CD4-positive, alpha-beta T cell treated with Interleukin-15 for 4 hours (primary cell): ENCODE measurements at places on chromosomes 3 and 15.

DNA sequence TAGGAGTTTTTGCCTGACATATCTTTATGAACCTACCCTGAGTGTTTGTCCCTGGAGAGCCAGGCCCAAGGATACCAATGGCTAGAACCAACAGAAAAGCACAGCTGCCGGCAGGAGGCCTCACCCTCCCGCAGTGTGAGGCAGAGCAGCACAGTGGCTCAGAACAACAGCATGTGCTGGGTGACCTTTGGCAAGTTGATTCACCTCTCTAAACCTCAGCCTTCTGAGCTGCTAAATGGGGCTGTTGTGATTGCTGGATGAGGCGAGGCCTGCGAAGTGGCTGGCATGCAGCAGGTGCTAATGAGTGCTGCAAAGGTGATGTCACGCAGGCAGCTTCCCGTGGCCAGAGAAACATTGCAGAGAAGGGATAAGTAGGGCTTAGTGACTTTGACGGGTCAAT, 23.3 kb downstream of the IDH2 start:
- no peak for DNase-seq

DNA sequence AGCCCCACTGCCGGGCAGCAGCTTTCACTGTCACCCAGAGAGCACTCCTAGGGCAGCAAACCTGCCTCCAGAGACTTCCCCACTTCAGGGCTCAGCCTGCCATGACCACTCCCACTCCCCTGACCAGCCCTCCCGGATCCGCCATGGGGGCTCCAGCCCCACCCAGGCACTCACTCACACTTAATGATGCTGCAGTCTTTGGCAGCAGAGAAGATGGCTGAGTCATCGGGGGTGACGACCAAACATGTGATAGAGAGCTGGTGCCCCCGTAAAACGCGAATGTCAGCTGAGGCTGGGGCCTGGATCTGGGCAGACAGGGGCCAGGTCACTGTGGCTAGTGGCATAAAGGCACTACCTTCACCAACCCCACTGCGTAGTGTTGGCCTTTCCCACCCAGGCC, 4.7 kb downstream of the RRP9 start:
- DNase-seq = no peak

GRCh38 chr15:55742927-55743728, at the start of gene PRTG:
Gene PRTG (minus strand): TSS chr15:55743152. CDS start chr15:55742931, 221 bp downstream.
- no peak for DNase-seq

- no peak for DNase-seq
Measured at GRCh38 chr3:133492159-133492741, 81.2 kb upstream of the CDV3 start.

DNA sequence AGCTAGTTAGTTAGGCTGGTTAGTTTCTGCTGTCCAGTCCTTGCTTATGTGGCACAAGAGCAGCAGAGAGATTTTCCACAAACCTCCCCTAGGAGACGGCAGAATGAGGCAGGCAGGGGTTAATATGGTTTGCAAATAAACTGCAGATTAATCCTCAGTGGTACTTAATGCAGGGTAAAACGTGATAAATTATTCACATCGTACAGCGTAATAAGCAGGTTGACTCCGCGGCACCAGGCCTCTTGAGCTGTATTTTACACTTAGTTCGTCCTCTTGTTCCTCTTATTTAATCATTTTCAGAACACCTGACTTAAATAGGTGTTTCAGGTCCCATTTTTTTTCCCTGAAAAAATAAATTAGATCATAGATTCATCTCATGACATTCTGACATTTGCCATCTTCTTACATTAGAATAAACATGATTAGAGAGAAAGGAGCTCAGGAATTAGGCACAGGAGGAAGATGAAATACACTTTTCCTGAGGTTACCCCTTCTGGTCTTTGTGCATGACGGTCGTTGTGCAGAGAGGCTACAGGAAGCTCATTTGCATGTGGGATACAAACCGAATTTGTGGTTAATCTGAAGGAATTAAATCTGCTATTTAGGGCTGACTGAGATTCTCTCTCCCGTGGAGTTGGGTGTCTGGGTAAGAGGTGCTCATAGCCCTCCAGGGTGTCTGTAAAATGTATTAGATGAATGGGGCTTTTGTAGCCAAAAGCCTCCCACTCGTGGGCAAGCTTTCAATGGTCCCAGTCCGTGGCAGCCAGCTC, 27.1 kb upstream of the VPS8 start:
- DNase-seq = no peak

DNA sequence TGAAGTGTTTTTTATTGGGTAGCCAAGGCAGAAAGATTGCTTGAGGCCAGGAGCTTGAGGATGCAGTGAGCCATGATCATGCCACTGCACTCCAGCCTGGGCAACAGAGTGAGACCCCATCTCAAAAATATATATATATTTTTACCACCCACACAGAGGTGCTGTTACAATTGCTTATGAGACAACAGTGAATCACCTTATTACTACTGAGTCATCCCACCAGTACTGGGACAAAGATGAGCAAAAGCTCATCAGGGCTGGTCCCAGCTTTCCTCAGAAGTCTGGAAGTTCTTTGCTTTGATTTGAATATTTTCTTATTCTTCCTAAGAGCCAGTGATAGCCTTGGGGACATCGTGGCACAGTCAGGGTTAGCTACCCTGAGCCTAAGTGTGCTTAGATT, 207.7 kb downstream of the SOX2 start:
- no peak for DNase-seq

DNA sequence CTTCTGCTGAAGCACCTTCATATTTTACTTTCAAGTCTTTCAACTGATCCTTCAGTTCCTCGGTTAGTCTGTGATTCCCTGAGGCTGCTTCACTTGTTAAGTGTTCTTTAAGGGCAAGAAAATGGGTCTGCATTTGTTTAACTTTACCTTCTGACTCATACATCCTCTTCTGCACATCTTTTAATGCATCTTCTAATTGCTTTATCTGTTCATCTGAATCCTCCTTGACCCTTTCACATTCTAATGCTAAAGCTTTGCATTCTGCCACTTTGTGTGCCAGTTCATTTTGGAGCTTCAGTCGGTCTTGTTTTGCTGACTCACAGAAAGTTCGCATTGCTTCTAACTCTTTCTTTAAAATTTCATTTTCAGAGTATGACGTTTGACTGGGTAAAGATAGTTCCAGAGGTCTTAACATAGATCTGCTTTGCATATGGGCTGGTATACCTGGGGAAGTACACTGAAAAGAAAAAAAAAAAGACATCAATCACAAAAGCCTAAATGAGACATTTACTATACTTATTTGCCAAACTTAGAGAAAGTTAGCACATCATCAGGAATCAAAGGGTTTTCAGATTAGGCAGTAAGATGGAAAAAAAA, 94.3 kb downstream of the UACA start:
- no peak for DNase-seq

GRCh38 chr15:92291900-92292299, 101.8 kb upstream of the ST8SIA2 start:
- no peak for DNase-seq

GRCh38 chr3:141680620-141681389, 57.3 kb upstream of the RNF7 start:
- DNase-seq = no peak

- no peak for DNase-seq
Measured at GRCh38 chr3:171453180-171453886, 6.9 kb downstream of the TNIK start.

DNA sequence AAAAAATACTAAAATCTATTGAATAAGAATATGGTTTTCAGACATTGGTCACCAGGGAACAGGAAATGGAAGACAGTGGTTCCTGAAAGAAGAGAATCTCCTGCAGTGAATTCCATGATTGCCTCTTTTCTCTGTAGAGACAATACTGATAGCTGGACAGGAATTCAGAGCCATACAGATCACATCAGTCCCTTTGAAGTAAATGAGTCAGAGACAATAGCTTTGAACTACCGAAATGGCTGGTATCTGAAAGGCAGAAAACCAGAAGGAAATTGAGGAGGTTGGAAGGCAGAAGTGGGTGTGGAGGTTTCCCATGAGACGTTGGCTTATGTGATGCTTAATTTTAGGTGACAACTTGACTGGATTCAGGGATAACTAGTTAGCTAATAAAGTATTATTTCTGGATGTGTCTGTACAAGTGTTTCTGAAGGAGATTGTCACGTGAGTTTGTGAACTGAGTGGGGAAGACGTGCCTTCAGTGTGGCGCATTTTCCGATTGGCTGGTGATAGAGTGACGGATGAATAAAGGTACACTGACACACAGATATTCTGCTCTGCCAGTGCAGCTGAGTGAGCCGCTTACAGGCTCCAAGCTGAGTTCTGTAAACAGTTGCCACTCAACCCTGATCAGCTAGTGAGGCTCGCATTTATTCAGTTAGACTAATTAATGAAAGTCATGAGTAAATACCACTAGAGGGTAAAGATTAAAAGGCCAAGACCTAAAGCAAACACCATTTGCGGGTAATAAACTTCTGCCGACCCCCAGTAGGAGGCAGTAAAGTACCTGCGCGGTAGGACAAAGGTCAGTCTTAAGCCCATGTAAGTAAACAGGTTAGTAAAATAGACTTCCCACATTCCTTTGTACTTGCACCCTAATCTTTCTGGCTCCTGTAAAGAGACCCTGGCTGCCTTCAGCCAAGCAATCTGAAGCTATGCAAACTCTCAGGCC, 1298.6 kb downstream of the SI start:
- no peak for DNase-seq

GRCh38 chr3:100401674-100402041, 319 bp downstream of the LNP1 start:
- peak; percentile 41 for DNase-seq

GRCh38 chr3:88093266-88093665, 34.2 kb downstream of the ZNF654 start:
- DNase-seq = no peak

- DNase-seq = no peak
Measured at GRCh38 chr15:68852461-68852860, 31.8 kb upstream of the ANP32A start.

GRCh38 chr3:149983628-149984027, 12.9 kb upstream of the PFN2 start:
- no peak for DNase-seq
